ENCODE measurements at places on chromosomes 7 and 10.

DNA sequence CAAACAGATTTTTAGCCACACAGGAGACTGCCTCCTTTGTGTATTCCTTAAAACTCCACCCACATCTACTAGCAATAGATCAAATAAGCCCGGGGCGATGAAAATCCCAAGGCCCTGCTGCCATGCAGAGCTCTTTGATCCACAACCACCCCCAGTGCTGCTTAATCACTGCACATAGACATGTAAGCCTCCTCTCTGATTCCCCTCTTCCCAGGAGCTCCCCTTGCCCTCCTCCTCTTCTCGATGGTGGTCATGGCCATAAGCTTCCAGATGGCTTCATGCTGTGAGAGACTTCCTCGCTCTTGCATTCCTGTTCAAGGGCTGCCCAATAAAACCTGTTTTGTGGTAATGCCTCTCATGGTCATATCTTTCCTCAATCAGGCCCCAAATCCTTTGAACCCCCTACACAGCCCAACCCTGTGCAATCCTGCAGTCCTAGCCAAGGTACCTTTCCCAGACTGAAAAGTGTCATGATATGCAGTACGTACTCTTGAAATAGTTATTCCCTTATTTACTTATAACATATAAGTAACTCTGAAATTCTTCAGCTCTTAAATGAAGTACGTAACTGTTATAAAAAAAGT lies 158.5 kb downstream of the CACNA2D1 start:
- no peak for DNase-seq

DNA sequence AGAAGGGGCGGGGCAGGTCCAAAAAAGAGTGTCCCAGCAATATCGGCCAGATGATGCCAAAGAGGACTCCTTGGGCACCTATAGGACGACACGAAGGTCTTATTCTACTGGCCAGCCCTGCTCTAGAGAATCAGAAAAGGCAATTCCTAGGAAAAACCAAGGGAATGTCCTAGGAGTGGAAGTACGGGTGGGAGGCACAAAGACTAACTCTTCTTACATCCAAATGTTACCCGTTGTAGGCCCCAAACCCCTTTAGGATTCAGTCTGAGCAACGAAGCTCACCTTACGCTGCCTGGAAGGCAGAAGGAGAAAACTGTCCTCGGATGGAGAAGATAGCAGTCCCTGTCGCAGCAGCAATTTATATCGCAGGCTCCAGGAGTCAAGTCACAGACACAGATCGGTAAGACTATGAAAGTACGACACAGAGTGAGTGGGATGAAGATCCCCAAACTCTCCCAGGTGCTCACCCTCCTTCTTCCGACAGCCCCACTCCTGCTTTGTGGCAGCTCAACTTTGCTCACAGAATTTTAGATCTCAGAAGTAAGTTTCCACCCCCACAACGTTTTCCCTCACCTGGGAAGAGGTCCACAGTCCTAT lies 558 bp downstream of the TCTN3 start:
- DNase-seq: no peak

- no peak for DNase-seq
Measured at GRCh38 chr10:80133206-80133605, 676 bp downstream of the PLAC9 start.

GRCh38 chr10:59553162-59553900 lies 156.3 kb downstream of the SLC16A9 start:
- DNase-seq: no peak

DNA sequence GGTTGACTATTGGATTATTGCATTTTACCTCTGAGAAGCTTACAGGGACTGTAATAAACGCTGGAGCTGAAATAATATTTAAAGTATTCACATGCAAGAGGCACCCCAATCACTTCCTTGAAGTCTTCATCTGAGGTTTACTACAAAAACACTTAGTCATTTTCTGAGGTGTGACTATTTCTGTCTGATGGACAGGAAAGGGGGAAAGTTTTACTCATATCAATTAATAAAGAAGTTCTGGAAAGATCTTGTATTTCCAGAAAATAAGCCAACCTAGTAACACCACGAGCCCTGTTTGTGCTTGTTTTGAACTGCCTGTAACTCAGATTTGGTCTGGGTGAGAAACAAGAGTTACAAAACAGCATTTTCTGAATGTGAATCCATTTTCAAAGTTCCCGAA lies 63.9 kb upstream of the PRKCQ start:
- DNase-seq: no peak
